ENCODE measurements at places on chromosomes 1 and 21.

DNA sequence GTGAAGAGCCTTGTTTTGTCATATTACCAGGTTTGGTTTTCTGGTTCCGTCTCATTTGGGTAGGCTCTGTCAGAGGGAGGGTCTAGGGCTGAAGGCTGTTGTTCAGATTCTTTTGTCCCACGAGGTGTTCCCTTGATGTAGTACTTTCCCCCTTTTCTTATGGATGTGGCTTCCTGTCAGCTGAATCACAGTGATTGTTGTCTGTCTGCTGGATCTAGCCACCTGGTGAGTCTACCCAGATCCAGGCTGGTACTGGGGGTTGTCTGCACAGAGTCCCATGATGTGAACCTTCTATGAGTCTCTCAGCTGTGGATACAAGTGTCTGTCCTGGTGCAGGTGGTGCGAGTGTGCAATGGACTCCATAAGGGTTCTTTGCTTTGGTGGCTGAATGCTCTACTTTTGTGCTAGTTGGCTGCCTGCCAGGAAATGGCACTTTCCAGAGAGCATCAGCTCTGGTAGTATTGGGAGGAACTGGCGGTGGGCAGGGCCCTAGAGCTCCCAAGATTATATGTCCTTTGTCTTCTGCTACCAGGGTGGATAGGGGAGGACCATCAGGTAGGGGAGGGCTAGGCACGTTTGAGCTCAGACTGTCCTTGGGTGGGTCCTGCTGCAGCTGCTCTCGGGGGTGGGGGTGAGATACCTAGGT lies 246.0 kb downstream of the RYR2 start:
- no peak for DNase-seq

DNA sequence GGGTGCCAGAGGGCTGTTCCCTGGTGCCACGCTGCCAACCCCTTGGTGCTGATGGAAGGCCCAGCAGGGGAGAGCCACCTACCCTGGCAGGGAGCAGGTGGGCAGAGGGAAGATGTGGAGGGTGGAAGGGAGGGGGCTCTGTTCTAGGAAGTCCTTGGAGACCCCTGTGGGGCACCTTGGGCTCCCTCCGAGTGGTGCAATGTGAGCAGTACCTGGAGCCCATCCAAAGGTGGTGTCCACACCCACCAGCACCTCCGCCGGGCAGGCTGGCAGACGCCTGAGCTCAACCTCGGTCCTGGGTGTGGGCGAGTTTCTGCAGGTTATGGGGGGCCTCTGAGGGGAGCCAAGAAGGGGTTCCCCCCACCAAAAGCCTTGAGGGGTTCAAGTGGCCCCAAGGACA lies 11.3 kb upstream of the DNMT3L start:
- no peak for DNase-seq

DNA sequence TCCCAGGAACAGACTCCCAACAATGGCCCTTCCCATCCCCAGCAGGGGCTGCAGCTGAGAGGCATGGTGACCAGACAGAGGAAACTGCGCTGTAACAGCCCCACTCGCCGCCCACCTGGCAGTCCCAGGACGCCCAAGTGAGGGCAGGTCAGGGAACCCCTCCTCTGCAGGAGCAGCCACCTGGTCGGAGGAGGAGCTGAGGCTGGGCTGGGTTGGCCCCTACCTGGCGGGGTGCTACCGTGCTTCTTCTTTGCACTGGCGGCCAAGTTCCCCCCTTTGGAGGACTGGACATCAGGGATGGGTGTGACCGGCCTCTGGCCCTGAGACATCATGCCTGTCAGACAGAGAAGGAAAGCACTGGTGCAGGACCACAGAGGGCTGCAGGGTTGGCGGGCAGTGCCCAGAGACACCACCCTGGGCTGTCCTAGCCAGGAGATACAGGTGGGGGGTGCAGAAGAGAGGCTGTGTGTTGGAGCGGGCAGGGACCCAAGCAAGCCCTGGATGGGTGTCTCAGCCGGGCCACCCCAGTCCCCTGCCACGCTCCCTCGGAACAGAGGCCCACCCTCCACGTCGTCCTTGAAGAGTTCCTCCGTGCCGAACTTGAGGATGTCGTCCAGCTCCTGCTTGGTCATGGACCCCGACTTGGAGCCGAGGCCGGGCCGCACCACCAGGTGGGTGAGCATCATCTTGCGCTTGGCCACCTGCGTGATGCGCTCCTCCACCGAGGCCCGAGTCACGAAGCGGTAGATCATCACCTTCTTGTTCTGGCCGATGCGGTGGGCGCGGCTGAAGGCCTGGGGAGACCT lies 51.6 kb downstream of the CHD5 start:
- no peak for DNase-seq

GRCh38 chr1:36257375-36257767 lies 33.1 kb downstream of the THRAP3 start:
- DNase-seq: no peak
